Foreskin keratinocyte (primary cell): ENCODE measurements at places on chromosomes 12 and 14. TPM values are rescaled to one million over a fixed set of nuclear protein-coding genes. Genes with fewer than 3 reads are reported as not detected.

RNASE4 gene
- total RNA-seq, result 3.3 and 6.5 TPM in 2 replicates

SERPINA10 gene
- total RNA-seq, result not detected in 2 replicates

RPS6KL1 gene
- 2.8 and 3.1 TPM in 2 replicates for total RNA-seq

KRR1 gene
- total RNA-seq, result 81.1 and 85.8 TPM in 2 replicates

RHEBL1 gene
- total RNA-seq, result 4.8 and 5.9 TPM in 2 replicates

CD163L1 gene
- total RNA-seq, result 1.4 and 5.5 TPM in 2 replicates

TPH2 gene
- total RNA-seq, result not detected in 2 replicates

IFT43 gene
- total RNA-seq, result 29.0 and 29.3 TPM in 2 replicates

GRIP1 gene
- total RNA-seq, result 4.9 and 6.8 TPM in 2 replicates

MCRS1 gene
- total RNA-seq, result 71.0 and 74.0 TPM in 2 replicates

CLEC9A gene
- not detected in 2 replicates for total RNA-seq

VASH1 gene
- total RNA-seq, result 0.18 and 0.20 TPM in 2 replicates

RAPGEF3 gene
- total RNA-seq, result 7.7 and 8.1 TPM in 2 replicates

RPL10L gene
- not detected in 2 replicates for total RNA-seq

PPP1R36 gene
- total RNA-seq, result 0.88 and 0.99 TPM in 2 replicates

ASCL4 gene
- total RNA-seq, result not detected in 2 replicates

APOF gene
- not detected in 2 replicates for total RNA-seq

SSTR1 gene
- total RNA-seq, result not detected in 2 replicates

DNAJC22 gene
- total RNA-seq, result 0.04 TPM in 1 of 2 replicates, not detected in the other

KLHL33 gene
- total RNA-seq, result not detected in 2 replicates

FCF1 gene
- 50.2 and 55.2 TPM in 2 replicates for total RNA-seq

IFT81 gene
- total RNA-seq, result 9.8 TPM in 2 replicates

GNB3 gene
- 2.1 and 2.9 TPM in 2 replicates for total RNA-seq
